ENCODE measurements at places on chromosomes 5 and 9.

- no peak for DNase-seq
These were observed 52.9 kb downstream of the MYO10 start for GRCh38 chr5:16883176-16883575.

DNA sequence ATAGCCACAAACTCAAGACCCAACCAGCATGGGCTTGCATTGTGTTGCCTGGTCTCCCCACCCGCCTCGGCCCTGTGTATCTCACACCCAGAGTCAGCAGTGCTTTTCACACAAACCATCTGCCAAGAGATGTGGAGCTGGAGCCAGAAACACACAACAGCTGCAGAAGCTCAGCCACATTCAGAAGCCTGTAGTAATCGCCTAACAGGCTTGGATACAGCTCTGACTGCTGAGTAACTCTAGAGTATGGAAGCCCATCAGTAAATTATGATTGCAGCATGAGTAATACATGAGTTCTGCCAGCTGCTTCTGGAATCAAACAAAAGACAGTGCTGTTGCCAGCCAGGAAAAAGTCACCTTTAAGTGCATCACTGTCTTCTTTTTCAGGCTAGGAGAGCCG is 16.0 kb downstream of the TEK start:
- no peak for DNase-seq

GRCh38 chr9:135357863-135358551 is 121.6 kb upstream of the PPP1R26 start:
- DNase-seq = no peak

GRCh38 chr5:138905541-138905940 is 30.4 kb upstream of the LRRTM2 start:
- DNase-seq = no peak

DNA sequence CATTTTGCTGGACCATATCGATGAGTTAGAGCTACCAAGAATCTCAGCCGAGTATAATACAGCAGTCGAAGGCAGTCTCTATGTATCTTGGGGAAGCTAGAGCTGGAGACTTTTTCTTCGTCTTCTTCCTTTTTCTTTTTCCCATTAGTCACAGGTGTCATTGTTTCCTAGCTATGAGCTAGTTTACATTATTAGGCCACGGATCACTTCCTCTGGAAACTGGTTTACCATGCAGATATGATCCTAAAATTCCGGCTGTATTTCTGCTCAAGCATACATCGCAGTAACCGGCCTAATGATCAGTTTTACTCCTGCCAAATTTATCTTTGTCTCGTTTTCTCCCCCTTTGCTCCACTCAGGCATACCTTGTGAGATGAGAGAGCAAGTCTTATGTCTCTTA is 312.8 kb downstream of the ARHGAP26 start:
- DNase-seq = no peak

DNA sequence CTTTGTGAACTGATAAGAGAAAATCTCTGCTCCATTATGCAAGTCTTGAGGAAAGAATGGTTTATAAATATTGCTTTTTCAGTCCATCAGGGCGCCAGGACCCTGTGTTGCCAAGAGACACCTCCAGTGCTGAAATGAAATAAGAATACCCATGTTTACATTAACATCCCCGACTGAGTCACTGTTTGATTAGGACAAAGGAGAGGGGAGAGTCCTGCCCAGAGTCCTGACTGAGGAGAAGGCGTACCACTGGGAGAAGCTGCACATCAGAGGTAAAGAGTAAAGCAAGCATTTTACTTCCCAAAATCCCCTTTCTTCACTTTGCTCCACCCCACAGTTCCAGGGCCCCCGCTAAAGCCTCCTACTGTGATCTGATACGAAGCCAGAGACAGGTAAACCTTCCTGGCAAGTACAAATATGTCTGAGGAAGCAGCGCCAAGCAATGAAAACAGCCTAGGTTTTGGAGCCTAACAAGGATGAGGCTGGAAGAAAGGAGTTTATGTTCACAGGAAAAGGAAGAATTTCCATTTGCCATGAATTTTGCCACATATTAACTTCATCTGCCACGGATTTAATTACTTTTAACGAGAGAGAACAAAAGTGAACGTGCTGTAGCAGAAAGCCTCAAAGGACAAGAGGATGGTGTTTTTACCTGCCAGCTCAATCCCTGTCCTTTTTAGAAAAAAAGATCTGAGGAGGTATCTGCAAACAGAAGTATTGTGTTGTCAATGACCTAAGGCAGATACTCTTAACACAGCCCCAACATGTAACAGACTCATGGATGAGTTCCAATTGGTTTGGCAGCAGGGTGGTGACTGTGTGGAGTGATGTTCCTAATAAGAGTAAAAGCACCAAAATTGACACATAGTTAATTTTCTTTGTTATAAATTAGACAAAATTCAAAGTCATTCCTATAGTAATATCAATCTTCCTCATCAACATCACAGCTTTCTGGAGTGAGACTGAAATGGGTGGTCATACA is 209.4 kb upstream of the TLE4 start:
- no peak for DNase-seq

DNA sequence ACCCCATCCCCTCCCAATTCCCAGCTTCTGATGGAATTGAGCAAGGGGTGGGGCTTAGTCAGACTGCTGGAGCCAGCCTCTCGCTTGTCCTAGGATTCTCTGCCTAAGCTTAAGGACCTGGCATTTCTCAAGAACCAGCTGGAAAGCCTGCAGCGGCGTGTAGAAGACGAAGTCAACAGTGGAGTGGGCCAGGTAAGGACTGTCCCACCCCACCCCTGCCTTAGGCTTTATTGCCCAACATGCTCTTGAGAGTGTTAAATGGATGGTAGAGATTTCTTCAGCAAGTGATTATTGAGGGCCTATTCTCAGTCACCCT is 1.1 kb downstream of the SLC35A4 start:
- DNase-seq = no peak

GRCh38 chr5:76954383-76954763 is 1.5 kb downstream of the CRHBP start:
- DNase-seq = no peak

DNA sequence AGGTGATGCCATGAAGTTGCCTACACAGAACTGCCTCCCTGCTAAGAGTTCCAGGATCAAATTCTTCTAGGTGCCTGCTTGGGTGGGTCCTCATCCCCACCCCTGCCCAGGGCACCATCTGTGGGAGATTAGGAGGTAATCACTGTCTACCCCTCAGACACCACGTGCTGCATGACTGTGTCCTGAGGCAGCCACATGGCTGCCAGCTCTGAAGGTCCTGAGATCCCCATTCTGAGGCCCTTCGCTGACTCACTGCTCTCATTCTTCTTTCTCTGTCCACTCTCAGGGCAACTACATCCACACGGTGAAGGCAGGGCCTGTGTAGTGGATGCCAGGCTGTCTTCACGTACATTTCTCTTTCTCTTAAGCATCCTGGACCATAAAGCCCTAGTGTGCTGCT is 222.9 kb upstream of the ANKRD55 start:
- DNase-seq = no peak

- no peak for DNase-seq
These were observed 145.2 kb downstream of the MAST4 start for GRCh38 chr5:66741394-66741793.

DNA sequence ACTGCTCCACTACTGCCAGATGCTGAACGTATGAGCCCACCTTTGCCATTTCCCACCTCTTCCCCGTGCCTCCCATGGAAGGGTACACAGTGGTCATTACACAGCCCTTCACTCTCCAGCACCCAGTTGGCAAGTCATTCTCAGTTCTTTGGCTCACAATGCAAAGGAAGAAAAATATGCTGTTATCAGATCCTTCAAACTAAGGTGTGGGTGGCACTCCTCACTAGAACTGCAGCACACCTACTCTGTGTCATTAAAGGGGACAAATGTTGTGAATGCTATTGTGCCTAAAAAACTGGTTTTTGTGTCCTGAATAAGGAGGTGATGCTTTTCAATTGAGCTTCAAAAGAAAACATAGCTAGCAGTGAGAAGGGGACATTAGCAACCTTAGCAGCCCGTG is 183.1 kb upstream of the SNX2 start:
- no peak for DNase-seq

DNA sequence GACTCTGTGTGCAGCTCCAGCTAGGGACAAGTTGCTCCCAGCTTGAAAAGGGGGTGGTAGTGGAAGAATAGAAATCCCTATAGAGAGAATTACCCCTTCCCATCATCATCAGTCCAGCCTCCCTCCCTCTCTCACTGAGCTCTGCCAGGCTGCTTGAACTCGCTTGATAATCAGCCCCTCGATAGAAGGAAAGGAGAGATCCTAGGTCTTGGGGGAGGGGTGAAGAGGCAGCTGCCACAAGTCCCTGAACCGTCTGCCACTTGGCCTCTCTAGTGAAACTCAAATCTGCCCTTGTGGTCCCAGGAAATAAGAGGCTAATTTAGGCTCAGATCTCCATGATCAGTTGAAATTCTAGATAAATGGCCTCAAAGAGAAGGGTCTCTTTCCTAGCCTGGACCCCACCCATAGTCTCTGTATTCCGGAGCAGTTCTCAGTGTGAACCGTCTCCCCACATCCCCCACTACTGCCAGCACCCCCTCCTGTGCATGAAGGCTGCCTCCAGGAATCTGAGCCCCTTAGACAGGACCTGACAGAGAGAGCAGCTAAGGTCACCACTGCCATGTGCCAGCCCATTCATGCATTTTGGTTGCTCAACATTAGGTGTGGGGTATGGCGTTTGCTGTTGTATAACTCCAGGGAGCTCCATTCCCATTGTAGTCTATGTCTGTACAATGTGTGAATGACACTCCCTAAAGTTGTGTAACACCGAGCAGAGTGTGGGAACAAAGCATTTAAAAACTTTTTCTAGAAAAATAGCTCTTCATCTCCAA is 5.5 kb downstream of the DNAJB5 start:
- DNase-seq = no peak

DNA sequence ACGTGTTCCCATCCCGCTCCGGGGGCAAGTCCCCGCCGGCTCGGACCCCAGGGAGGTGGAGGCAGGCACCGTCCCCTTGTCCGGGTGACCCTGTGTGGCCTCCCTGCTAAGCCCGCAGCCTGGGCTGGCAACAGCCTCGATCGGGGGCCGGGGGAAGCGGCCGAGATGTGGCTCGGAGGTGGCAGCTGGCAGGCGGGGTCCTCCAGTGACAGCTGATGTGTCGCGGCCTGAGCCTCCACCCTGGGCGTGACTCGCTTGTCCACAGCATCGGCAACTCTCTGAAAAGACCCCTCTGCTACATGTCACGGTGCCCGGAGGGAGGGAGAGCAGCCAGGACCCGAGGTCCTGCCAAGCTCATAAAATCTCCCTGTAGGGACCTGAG is 124.8 kb upstream of the IRX4 start:
- DNase-seq = no peak

DNA sequence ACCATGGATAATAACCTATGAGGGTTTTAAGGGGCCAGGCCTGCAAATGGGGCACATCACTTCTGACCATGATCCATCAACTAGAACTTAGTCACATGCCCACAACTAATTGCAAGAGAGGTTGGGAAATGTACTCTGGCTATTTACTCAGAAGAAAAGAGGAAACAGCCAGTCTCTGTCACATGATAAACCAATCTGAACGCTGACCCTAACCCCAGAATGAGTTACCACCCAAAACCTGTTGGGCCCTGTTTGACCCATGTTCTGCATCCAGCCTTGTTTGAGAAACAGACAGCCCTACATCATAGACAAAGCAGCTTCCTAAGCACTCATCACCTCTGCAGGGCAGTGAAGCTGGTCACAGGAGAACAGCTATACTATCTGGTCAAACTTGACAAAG is 5.8 kb downstream of the MACROH2A1 start:
- no peak for DNase-seq

- DNase-seq = no peak
These were observed 84.3 kb upstream of the PANK3 start for GRCh38 chr5:168663276-168664004.

- no peak for DNase-seq
These were observed 64.2 kb downstream of the FGF18 start for GRCh38 chr5:171483551-171484135.

- DNase-seq = no peak
These were observed 174.2 kb upstream of the TBC1D2 start for GRCh38 chr9:98429613-98430012.

GRCh38 chr5:122367456-122367855 is 55.4 kb downstream of the SNCAIP start:
- no peak for DNase-seq

DNA sequence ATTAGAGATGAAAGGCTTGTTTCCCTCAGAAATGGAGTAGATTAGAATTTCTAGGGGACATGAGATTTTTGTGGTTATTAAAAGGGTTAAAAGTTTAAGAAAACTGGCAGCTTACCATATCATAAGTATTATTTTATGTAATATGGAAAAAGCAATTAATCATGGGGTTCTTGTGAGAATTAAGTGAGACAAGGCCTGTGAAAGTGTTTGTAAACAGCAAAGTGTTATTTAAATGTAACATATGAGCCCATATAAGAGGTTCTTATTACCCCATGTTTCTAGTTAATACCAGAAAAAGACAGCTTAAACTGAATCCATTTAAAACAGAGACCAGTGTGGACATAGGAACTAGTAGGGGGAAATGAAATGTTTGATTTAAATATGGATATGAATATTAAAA is 241.1 kb upstream of the PIK3R1 start:
- DNase-seq = no peak

- no peak for DNase-seq
These were observed 50.9 kb upstream of the TUT7 start for GRCh38 chr9:86405086-86405491.

GRCh38 chr5:171710451-171711024 is 75.1 kb upstream of the SMIM23 start:
- no peak for DNase-seq

DNA sequence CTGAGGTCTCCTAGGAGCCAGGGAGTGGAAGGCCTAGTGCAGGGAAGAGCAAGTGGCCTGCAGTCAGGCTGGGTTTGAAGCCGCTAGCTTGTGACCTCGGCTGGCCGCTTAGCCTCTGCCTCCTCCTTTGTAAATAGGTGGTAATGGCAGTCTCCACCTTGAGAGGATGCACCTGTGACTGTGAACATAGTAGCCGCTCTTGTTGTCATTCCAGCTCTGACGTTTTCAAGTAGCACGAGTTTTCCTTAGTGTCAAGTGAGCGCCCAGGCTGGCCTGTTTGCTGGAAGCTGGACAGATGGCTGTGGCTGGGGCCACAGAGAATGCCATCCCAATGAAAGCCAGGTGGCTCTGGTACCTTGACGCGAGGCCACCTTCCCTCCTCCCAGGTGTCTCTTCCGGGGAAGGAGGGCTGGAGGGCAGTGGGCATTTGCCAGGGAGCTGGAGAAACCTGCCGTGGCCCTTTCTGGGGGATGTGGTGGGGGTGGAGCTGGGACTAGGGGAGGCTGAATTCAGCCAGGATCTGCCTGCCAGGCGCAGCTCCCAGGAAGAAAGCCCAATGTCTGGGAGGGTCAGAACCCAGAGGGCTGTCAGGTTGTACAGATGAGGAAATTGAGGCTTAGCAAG is 2.5 kb downstream of the ASS1 start:
- DNase-seq = no peak

- no peak for DNase-seq
These were observed 236.2 kb upstream of the NFIL3 start for GRCh38 chr9:91659529-91660495.
